ENCODE measurements at places on chromosomes 1 and 21. TPM values are rescaled to one million over a fixed set of nuclear protein-coding genes. Genes with fewer than 3 reads are reported as not detected.

DNA sequence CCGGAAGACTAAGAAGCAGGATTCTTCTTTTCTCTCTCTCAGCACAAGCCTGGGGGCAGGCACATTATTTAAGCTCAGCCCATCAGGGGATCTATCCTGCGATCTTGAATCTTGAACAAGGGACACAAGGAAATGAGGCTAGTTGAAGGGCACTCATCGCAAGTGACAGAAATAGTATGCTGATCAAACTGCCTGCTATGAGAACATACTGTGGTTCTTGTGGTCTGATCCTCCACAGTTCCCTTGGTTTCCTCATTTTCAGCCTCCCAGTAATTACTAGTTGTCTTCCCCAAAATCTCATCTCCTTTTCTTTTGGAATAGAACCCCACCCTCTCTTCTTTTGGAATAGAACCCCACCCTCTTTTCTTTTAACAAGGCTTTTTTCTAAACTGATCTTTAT, 6.5 kb downstream of the ANKRD45 start:
- DNase-seq = no peak

GRCh38 chr1:188497020-188497419, 1668.3 kb downstream of the PLA2G4A start:
- no peak for DNase-seq

TSPAN2 gene
- polyA plus RNA-seq = 16.0 TPM

DNA sequence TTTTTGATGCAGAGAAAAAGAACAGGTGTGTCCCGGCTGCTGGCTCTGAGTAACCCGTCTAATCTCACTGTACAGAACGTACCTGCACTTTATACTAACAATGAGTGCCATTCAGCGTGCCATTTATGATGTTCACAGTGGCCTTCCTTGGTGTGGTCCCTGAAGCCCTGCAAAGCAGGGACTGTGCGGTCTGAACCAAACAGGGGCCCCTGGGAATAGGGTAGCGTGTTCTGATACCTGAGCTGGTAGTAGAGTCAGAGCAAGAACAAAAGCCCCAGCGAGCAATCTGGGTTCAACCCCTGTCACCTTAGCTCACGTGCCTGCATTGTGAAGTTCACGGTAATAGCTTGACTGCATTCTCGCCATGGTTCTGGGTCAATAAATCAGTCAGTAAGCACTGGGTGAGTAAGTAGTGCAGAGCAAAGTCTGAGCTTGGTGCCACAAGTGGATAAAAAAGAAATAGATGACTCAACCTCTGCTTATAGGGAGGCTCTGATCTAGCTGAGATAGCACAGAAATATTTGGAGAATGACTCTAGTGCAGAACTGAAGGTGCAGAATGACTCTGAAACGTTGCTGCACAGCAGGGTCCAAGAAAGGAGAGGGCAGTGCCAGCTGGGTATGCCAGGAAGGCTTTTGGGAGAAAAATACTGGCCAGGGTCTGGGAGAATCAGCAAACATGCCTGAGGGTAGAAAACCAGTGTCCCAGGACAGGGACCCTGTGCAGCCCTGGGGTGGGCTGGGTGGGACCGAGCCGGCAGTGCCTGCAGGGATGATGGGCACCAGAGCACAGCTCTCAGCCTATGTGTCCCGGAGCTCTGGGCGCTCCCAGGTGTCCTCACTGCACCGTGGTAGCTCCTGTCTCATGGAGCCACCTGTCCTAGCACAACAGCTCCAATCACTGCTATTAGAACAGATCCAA, 125.9 kb downstream of the RHOU start:
- DNase-seq = no peak

DNA sequence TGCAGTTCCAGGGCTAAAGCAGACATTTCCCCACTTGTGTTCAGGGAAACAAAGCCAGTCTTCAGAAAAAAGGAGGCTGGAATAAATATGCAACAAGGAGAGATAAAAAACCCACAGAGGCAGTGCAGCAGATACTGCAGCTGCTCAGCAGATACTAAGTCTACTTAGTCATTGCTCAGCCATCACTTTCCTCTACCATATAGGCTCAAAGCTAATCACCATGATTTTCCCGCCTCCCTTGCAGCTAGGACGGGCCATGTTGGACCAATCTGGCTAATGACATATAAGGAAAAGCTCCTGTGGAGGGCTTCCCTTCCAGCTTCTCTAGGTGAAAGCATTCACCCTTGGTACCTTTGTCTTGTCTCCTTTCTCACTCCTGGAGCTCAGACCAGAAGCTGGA, 10.0 kb upstream of the EFHD2 start:
- no peak for DNase-seq

- DNase-seq = no peak
Measured at GRCh38 chr1:91174734-91175133, 152.9 kb upstream of the ZNF644 start.

GRCh38 chr1:158011714-158012113, 18.3 kb downstream of the KIRREL1 start:
- DNase-seq = no peak

DNA sequence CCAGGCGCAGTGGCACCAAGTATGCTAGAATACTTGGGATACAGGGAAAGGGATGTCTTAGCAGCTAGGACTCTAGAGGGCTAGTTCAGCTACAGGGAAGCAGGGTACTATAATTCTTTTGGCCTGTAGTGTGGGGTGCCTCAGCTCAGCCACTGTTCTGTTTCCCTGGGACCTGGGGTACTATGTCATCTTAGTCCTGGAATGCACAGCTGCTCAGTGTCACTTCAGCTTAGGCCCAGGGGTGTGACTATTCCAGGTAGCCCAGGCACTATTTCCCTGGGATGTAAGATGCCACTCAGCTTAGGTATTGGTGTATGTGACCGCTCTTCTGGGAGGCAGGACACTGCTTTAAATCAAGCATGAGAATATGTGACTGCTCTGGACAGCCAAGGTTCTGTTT, 34.1 kb downstream of the RGSL1 start:
- no peak for DNase-seq

DNA sequence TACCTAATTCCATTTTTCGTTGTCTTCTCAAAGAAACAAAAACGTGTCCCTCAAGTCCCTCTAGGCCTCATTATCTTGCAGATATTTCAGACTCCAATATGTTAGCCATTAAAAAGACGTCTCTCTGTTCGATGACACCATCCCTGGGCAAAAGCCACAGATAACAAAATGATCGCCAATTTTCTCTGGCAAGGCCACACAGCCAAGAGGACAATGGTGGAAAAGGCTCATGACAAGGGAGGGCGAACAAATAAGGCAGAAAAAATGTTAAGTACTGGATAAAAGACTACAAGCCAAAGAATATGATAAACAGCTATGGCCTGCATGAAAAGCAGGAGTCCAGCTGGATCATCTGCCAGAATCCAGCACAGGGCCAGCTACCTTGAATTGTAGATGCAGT, 82.9 kb downstream of the TBX15 start:
- DNase-seq = peak; percentile 73

DNA sequence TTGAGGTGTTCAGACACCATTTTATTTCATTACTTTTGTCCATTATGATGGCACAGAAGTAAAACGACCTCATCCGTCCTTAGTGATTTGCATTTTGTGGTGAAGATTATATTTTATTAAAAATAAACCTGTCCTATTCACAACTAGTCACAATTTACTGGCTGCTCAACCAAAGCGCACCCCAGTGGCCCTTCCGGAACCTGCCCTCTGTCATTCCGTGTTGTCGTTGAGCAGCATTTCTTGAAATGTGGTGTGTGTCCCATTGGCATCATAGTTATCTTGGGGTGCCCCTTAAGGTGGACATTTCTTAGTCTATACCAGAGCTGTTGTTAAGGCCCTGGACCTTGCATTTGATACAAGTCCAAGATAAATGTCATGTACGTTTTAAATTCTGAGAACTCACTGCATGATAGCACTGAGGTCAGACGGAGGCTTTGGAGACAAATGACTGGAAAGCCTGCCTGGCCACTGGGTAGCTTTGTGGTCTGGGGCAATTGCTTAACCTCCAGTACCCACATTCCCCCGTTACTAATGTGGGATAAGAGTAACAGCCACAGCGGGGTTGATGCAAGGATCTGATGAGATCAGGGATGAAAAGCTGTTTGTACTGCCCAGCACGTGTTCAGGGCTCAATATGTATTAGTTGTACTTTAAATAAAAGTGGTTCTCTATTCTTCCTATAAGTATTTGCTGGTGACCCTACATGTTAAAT, 36.2 kb downstream of the BACH1 start:
- DNase-seq = no peak

MIGA1 gene
- 14.4 TPM for polyA plus RNA-seq

BARHL2 gene
- polyA plus RNA-seq = not detected

HMCN1 gene
- polyA plus RNA-seq = 10.4 TPM

GRCh38 chr1:241637604-241638003, 2.6 kb downstream of the CHML start:
- no peak for DNase-seq

GRCh38 chr21:30719401-30719800, 824 bp upstream of the KRTAP21-3 start:
- DNase-seq = no peak

MMEL1 gene
- polyA plus RNA-seq = 0.31 TPM

INAVA gene
- 1.8 TPM for polyA plus RNA-seq

KMO gene
- 0.29 TPM for polyA plus RNA-seq

CCDC17 gene
- 1.3 TPM for polyA plus RNA-seq

DNA sequence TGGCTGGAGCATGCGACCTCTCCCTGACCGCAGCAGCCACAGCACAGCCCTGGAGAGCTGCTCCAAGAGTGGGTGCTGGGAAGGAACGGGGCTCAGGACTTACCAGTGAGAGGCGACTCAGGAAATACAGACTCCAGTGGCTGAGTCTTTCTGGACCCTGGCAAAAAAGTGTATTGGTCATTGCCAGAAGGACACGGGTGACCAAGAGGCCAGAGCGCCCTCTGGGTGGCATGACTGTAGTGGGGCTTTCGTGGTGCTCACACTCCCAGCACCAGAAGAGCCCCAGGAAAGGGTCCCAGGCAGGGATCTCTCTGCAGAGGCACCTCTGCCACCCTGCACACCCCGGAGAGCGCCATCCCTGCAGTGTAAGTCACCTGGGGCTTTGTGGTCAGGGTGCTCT, 8.9 kb upstream of the PRDM16 start:
- no peak for DNase-seq

Measured in muscle of arm (tissue), 14 donors.